ENCODE measurements at places on chromosomes 12 and 14. TPM values are rescaled to one million over a fixed set of nuclear protein-coding genes. Genes with fewer than 3 reads are reported as not detected.

GAS2L3 gene
- total RNA-seq, result 5.5 TPM

LMNTD1 gene
- not detected for total RNA-seq

GLT1D1 gene
- total RNA-seq, result not detected

PGF gene
- 0.10 TPM for total RNA-seq

DNA sequence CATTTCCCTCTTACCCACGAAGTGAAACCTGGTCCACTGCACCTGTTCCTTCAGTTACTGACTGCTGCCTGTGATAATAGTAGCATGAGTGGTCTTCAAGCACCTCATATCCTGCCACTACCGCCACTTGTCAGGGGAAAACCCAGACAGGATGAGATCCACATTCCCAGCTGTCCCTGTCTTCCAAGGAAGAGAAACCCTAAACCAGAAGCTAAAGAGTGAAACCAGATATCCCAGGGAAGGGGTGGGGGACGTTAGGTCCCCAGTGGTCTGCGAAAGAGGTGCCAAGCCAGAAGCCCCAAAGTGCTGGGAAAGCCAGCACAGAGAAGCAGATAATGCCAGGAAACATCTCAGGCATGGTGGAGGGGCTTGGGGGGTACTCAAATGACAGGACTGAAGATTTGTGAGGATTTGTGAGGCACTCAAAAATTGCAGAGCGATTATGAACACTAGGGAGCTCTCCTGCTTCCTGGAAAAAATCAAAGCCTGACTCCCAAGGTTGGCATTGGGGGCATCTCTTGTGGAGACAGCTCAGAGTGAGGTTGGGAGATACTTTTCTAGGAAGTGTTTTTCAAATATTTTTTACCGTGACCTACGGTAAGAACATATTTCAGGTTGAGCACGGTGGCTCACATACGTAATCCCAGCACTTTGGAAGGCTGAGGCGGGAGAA is 77.9 kb downstream of the TMEM30B start:
- H3K4me1 ChIP-seq, result no peaks in the 10 kb centered on the region
- H3K27me3 ChIP-seq, result peaks cover 14% of the 10 kb centered on the region
- H3K27ac ChIP-seq, result no peak overlapping the region
- H3K36me3 ChIP-seq, result no peaks in the 10 kb centered on the region
- H3K4me3 ChIP-seq, result no peak overlapping the region
- no peak for DNase-seq

DNA sequence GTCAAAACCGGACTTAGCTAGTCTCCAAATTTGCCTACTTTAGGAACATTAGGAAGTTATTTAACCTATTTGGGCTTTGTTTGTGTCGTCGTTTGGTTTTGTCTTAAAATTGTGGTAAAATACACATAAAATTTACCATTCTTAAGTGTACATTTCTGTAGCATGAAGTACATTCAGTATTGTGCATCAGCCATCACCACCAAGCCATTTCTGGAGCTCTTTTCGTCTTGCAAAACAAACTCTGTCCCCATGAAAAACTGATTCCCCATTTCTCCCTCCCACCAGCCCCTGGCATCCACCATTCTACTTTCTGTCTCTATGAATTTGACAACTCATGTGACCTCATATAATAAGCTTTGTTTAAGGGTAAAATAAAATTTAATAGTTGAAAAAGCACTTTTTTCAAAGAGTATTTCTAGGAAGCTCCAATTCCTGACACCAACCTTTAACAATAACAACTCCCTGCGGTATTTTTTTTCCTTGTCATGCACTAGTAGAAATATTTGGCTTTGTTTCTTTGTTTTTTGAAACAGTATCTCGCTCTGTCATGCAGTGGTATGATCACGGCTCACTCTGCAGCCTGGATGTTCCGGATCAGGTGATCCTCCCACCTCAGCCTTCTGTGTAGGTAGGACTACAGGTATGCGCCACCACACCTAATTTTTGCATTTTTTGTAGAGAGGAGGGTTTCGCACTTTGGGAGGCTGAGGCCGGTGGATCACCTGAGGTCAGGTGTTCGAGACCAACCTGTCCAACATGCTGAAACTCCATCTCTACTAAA is 3.6 kb upstream of the UBC start:
- H3K4me3 ChIP-seq, result peak overlapping the region; percentile 73
- H3K27ac ChIP-seq, result peak overlapping the region; percentile 100
- DNase-seq, result peak; percentile 33
- peaks cover 6% of the 10 kb centered on the region for H3K27me3 ChIP-seq
- peaks cover 20% of the 10 kb centered on the region for H3K36me3 ChIP-seq
- peaks cover 82% of the 10 kb centered on the region for H3K4me1 ChIP-seq

DNA sequence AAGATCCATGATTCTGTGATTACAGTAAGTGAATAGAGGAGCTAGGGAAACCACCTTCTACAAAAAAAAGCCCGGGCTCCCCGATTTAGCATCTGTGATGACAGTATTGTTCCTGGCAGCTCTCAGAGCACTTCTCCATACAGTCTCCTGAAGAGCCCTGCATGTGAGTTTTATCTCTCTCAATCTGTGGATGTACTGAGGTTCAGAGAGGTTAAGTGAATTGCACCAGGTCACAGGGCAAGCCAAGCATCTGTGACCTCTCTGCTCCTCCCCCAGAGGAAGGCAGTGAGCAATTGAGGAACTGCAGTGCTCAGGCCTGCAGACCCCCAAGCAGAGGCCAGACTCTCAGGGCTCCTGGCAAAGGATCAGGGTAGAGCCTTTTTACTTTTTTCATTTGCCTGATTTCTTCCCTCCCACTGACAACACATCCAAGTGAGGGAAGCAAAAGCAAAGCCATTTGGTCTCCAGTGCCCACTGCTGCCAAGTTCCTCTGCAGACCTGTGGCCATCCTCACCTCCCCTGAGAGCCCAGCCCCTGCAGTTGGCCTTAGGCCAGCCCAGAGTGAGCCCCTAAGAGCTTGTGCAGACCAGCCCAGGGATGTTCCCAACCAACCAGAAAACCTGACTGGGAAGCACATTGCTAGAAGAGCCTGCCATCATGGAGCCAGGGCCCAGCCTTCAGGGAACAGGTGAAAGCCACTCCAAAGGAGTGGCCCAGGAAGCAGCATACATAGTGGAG is 47.6 kb upstream of the PNMA1 start:
- H3K4me3 ChIP-seq, result peak overlapping the region; percentile 89
- H3K27ac ChIP-seq, result peak overlapping the region; percentile 99
- DNase-seq, result peak; percentile 79
- no peaks in the 10 kb centered on the region for H3K27me3 ChIP-seq

DNA sequence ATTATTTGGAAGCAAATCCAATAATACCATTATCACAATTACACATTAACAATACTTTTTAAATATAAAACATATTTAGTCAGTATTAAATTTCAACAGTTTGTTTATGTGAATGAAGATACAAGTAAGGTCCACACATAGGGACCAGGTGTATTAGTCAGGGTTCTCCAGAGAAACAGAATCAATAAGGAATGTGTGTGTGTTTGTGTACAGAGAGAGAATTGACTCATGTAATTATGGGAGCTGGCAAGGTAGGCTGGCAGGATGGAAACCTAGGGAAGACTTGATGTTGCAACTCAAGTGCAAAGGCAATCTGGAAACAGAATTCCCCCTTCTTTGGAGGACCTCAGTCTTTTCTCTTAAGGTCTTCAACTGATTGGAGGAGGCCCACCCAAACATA is 123.2 kb upstream of the OTX2 start:
- peaks cover 2% of the 10 kb centered on the region for H3K27me3 ChIP-seq
- no peaks in the 10 kb centered on the region for H3K4me1 ChIP-seq
- no peak overlapping the region for H3K4me3 ChIP-seq
- no peaks in the 10 kb centered on the region for H3K36me3 ChIP-seq
- no peak for DNase-seq

GRCh38 chr12:98896938-98897337 is 251.8 kb downstream of the APAF1 start:
- no peaks in the 10 kb centered on the region for H3K36me3 ChIP-seq
- H3K4me3 ChIP-seq, result no peak overlapping the region
- H3K27me3 ChIP-seq, result peaks cover 45% of the 10 kb centered on the region
- H3K4me1 ChIP-seq, result no peaks in the 10 kb centered on the region

DNA sequence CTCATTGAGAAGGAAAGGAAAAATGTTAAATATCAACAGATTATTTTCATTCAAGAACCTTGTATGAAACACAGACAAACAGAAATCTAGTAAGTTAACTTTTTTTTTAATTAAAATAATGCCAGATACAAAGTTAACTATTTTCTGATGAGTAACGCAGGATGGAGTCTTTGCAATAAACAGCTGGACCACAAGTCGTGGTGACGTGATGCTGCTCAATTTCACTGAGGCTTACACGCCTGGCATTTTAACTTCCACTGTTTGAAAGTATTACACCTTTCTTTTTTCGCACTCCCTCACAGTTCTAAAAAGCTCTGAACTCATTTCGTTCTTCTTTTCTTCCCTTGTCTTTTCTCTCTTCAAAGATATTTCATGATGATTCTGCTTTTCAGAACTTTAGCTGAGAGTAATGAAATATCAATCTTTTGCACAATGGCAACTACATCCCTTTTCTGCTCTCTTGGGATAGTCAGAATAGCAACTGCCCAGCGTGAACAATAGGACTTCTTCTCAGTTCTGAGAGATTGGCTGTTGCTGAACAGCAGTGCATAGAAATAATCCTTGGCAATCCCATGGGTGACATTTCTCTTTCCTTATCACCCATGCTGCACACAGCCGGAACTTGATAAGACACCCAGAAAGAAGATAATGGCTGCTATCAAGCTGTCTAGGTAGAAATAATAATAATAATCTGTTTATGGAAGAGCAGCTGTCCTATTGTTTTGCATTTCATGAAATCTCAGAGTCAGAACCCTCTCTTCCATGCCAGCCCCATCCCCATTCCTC is 160.5 kb downstream of the BTG1 start:
- peaks cover 48% of the 10 kb centered on the region for H3K4me1 ChIP-seq
- no peaks in the 10 kb centered on the region for H3K36me3 ChIP-seq
- no peak overlapping the region for H3K27ac ChIP-seq
- H3K4me3 ChIP-seq, result no peak overlapping the region

GRCh38 chr12:105264771-105265170 is 28.8 kb upstream of the APPL2 start:
- H3K27me3 ChIP-seq, result peaks cover 5% of the 10 kb centered on the region
- no peaks in the 10 kb centered on the region for H3K4me1 ChIP-seq
- H3K36me3 ChIP-seq, result no peaks in the 10 kb centered on the region
- no peak overlapping the region for H3K27ac ChIP-seq

GRCh38 chr14:26621807-26622560 is 24.2 kb upstream of the NOVA1 start:
- H3K27ac ChIP-seq, result no peak overlapping the region
- no peaks in the 10 kb centered on the region for H3K36me3 ChIP-seq
- no peak overlapping the region for H3K4me3 ChIP-seq
- no peaks in the 10 kb centered on the region for H3K4me1 ChIP-seq
- no peak for DNase-seq
- no peaks in the 10 kb centered on the region for H3K27me3 ChIP-seq

Measured in activated naive CD4-positive, alpha-beta T cell treated with anti-CD3 and anti-CD28 coated beads for 36 hours (primary cell).